ENCODE measurements at places on chromosomes 11 and 22. TPM values are rescaled to one million over a fixed set of nuclear protein-coding genes. Genes with fewer than 3 reads are reported as not detected.
A peak's percentile ranks its signal among the peaks of the same experiment; 100 is the strongest.

- H3K27ac ChIP-seq = no peak overlapping the region
- H3K36me3 ChIP-seq = peaks cover 6% of the 10 kb centered on the region
- H3K4me1 ChIP-seq = no peaks in the 10 kb centered on the region
- peak; percentile 8 for DNase-seq
- H3K4me3 ChIP-seq = no peak overlapping the region
- H3K27me3 ChIP-seq = peaks cover 4% of the 10 kb centered on the region
Observed at GRCh38 chr11:69880041-69880825, 61.0 kb upstream of the FGF3 start.

OR5F1 gene
- total RNA-seq = not detected

DNA sequence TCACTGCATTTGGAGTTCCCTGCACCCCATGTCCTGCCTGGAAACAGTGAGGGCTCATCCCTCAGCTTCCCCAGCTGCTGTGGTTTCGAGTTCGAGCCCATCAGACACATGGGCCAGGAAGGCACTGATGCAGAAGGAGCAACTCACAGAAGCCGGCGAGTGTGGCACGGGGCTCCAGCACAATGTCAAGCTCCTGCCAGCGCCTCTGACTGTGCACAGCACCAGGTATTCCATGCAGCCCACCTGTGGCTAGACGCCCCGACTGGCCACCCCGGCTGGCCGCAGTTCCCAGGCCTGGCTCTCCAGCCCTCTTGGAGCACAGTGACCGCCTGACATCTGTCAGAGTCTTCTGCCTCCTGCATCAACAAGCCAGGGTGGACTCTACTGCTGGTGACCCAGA lies 419.4 kb downstream of the SHANK2 start:
- no peaks in the 10 kb centered on the region for H3K4me1 ChIP-seq
- peaks cover 2% of the 10 kb centered on the region for H3K27me3 ChIP-seq
- no peak overlapping the region for H3K4me3 ChIP-seq
- H3K36me3 ChIP-seq = peaks cover 6% of the 10 kb centered on the region
- DNase-seq = no peak

TEX54 gene
- total RNA-seq = 1.0 TPM

- no peak overlapping the region for H3K27ac ChIP-seq
- DNase-seq = no peak
- no peaks in the 10 kb centered on the region for H3K27me3 ChIP-seq
- no peaks in the 10 kb centered on the region for H3K36me3 ChIP-seq
- no peak overlapping the region for H3K4me3 ChIP-seq
- no peaks in the 10 kb centered on the region for H3K4me1 ChIP-seq
Observed at GRCh38 chr11:121841487-121842191, 274.4 kb downstream of the BLID start.

CBY1 gene
- 34.9 TPM for total RNA-seq

- no peaks in the 10 kb centered on the region for H3K36me3 ChIP-seq
- no peak overlapping the region for H3K27ac ChIP-seq
- DNase-seq = peak; percentile 73
- H3K4me1 ChIP-seq = no peaks in the 10 kb centered on the region
- no peaks in the 10 kb centered on the region for H3K27me3 ChIP-seq
Observed at GRCh38 chr11:113806406-113806805, 26.8 kb downstream of the CLDN25 start.

Data from glutamatergic neuron (in vitro differentiated cells).